ENCODE measurements at places on chromosomes 5 and 9.

- no peak overlapping the region for H3K27ac ChIP-seq
- no peaks in the 10 kb centered on the region for H3K27me3 ChIP-seq
- H3K4me3 ChIP-seq: no peak overlapping the region
- no peaks in the 10 kb centered on the region for H3K4me1 ChIP-seq
- DNase-seq: no peak
- H3K36me3 ChIP-seq: no peaks in the 10 kb centered on the region
Measured at GRCh38 chr5:93476251-93476742, 104.7 kb downstream of the NR2F1-AS1 start.

GRCh38 chr9:2854617-2855016 is 10.7 kb upstream of the PUM3 start:
- H3K36me3 ChIP-seq: no peaks in the 10 kb centered on the region
- H3K27me3 ChIP-seq: peaks cover 11% of the 10 kb centered on the region
- no peak overlapping the region for H3K4me3 ChIP-seq
- H3K27ac ChIP-seq: no peak overlapping the region
- DNase-seq: no peak

GRCh38 chr9:77883846-77884771 is 147.5 kb downstream of the GNAQ start:
- peak overlapping the region; percentile 69 for H3K27ac ChIP-seq
- H3K36me3 ChIP-seq: no peaks in the 10 kb centered on the region
- no peak for DNase-seq
- peaks cover 36% of the 10 kb centered on the region for H3K4me1 ChIP-seq
- H3K27me3 ChIP-seq: no peaks in the 10 kb centered on the region

DNA sequence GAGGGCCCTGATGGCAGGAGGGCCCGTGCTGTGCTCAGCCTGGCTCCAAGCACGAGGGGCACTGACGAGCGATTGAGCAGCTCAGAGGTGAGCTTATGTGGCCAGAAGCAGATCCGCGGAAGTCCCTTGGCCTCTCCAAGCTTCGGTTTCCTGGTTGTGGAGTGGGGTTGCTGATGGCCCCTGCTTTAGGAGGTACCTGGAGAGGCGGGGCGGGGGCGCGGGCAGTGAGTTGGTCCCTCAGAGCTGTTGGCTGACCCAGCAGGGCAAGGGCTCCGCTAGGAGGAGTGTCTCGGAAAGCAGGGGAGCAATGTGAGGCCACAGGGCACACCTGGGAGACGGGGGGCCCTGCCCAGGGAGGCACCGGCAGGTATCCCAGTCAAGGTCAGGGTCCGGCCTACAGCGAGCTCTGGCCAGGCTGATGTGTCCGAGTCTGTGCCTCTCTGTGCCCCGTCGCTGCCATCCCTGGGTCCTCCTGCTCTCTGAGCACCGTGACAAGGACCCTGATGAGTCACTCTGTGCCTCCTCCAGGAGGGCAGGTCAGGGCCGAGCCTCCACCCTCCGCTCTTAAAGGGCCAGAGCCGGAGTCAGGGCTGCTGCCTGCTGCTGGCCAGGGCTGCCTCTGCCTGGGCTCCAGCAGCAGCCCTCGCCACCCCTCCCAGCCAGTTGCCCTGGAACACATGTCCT is 14.8 kb downstream of the NCS1 start:
- H3K4me1 ChIP-seq: no peaks in the 10 kb centered on the region
- H3K36me3 ChIP-seq: no peaks in the 10 kb centered on the region
- DNase-seq: no peak
- H3K4me3 ChIP-seq: no peak overlapping the region

DNA sequence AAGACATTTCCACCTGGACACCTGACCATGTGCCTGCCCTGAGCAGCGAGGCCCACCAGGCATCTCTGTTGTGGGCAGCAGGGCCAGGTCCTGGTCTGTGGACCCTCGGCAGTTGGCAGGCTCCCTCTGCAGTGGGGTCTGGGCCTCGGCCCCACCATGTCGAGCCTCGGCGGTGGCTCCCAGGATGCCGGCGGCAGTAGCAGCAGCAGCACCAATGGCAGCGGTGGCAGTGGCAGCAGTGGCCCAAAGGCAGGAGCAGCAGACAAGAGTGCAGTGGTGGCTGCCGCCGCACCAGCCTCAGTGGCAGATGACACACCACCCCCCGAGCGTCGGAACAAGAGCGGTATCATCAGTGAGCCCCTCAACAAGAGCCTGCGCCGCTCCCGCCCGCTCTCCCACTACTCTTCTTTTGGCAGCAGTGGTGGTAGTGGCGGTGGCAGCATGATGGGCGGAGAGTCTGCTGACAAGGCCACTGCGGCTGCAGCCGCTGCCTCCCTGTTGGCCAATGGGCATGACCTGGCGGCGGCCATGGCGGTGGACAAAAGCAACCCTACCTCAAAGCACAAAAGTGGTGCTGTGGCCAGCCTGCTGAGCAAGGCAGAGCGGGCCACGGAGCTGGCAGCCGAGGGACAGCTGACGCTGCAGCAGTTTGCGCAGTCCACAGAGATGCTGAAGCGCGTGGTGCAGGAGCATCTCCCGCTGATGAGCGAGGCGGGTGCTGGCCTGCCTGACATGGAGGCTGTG is 32.4 kb downstream of the CXXC5 start:
- no peaks in the 10 kb centered on the region for H3K36me3 ChIP-seq
- no peaks in the 10 kb centered on the region for H3K4me1 ChIP-seq
- no peak overlapping the region for H3K27ac ChIP-seq
- H3K4me3 ChIP-seq: no peak overlapping the region

- H3K27ac ChIP-seq: no peak overlapping the region
- no peak for DNase-seq
- no peaks in the 10 kb centered on the region for H3K27me3 ChIP-seq
Measured at GRCh38 chr5:136682986-136683385, 317.6 kb upstream of the TRPC7 start.
